Cerebellar nuclear complex (tissue), 1 donor: ENCODE measurements at places on chromosomes 16 and 17.

DNA sequence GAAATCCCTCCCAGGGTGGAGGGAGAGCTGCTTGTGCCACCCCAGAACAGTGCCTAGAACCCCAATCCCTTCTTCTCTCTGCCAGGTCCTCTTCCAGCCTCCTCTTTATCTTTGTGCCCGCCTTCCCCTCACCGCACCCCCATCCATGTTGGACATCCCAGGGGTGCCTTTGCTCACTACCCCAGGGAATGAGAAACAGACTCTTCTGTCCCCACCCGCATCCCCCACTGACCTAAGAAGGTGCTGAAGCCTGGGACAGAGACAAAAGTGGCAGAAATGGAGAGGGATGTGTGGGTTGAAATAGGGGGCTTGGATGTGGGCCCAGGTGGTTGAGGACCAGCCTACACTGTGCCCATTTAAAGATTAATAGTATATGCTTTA, 17.0 kb downstream of the ALOX15B start:
- no peak for DNase-seq

DNA sequence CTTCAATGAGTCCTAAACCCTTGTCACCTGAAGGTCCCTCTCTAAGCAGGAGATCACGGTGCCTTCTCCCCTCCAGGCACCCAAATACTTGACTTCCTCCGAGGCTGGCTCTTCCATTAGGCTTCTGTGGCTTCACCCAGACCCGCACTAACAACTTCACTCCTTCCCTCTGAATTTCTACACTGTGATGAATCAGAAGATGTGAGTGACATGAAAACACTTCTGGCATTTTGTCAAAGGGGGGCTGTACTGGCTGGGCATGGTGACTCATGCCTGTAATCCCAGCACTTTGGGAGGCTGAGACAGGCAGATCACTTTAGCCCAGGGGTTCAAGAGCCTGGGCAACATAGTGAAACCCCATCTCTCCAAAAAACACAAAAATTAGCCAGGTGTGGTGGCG, 72.6 kb upstream of the CNEP1R1 start:
- no peak for DNase-seq

DNA sequence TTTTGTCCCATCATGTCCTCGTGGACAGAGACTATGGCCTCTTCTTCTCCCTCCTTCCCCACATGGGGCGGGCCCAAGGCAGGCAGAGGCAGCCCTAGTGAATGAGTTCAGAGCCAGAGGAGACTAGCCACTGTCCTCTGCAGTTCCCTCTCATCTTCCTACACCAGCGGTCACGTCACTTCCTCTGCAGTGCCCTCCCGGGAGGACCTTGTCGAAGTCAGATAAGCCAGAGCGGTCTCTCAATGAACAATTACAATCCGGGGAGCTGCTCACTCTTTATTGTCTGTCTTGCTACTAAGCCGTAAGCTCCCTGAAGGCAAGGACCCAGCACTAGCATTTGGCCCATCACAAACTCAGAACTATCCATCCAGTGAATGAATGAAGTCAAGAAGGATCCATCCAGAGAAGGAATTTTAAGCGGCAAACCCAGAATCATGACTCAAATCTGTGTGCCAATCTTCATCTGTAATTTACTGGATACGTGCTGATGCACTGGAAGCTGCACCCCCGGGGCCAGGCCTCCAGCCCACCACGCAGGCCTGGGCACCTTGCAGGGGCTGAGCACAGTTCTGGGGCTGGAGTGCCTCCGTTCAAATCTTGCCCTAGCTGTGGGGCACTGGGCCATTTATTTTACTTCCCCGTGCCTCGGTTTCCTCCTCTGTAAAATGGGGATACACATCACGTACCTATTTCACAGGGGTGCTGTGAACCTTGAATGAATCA, 18.1 kb downstream of the ZNF423 start:
- no peak for DNase-seq

DNA sequence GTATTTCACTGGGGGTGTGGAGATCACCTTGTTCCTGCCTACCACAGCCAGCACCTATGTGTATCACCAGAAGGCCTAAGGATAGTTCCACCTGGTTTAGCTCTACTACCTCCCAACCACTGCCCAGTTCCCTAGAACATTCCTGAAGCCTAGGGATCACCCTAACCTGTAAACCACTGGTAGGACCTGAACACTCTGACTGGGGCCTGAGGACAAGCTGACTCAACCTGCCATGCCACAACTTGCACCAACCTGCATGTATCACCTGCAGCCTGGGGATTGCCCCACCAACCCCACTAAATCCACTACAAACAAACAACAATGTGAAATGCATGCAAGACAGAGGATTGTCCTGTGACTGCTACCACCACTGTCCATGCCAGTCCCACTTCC, 128.1 kb downstream of the KIF2B start:
- DNase-seq = no peak

DNA sequence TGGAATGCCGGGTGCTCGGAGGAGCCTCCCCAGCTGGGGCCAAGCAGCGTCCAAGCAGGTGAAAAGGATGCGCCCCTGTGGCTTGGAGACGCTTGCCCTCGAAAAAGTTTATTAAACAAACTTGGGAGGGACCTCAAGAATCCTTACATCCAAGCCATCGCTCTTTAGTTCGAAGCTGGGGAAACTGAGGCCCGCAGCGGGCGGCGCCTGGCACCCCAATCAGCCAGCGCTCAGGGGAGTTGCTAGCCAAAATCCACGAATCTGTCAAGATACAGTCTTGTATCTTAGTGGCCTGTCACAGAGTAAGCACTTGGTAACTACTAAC, 553 bp upstream of the B9D1 start:
- no peak for DNase-seq
